Adrenal gland (tissue), 19 donors: ENCODE measurements at places on chromosomes 1 and 21. TPM values are rescaled to one million over a fixed set of nuclear protein-coding genes. Genes with fewer than 3 reads are reported as not detected.

The GPR25 gene
- not detected for total RNA-seq

DNA sequence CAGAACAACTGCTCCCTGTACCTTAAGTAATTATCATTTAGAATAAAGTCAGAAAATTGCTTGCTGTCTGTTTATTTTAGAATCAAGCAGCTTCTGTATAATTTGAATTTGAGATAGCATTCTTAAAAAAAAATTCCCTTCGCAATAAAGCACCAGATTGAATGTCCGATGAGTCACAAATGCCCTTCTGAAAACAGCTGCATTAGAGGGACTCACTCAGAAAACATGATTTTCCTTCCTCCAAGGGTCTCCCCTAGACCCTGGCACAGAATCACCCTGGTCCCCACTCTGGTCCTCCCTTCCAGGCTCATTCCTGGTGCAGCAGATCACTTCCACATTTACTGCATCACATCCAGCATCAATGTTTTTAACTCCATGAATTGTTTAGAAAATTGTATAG is 471.1 kb upstream of the VAMP3 start:
- H3K27me3 ChIP-seq = no peaks in the 10 kb centered on the region
- H3K4me1 ChIP-seq = peaks cover 4% of the 10 kb centered on the region
- H3K4me3 ChIP-seq = peak overlapping the region; percentile 2
- H3K27ac ChIP-seq = peak overlapping the region; percentile 71

DNA sequence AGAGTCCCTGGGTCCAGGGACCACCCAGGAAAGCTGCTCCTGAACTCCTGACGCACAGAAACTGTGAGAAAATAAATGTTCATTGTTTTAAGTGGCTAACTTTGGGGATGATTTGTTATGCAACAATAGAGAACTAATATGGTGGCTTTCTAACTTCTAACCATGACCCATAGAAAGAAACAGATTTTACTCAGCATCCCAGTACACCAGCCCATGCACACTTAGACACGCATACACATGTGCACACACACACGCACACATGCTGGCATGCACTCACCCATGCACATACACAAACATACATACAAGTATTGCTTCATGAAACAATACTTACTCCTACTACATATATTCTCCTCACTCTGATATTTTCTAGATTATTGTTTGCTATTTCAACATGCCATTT is 57.1 kb downstream of the NID1 start:
- H3K36me3 ChIP-seq = no peaks in the 10 kb centered on the region
- DNase-seq = no peak
- H3K4me1 ChIP-seq = peaks cover under 1% of the 10 kb centered on the region

GRCh38 chr1:244224487-244225430 is 173.7 kb downstream of the ZBTB18 start:
- peak; percentile 76 for DNase-seq
- H3K27me3 ChIP-seq = no peaks in the 10 kb centered on the region
- H3K4me1 ChIP-seq = no peaks in the 10 kb centered on the region
- H3K4me3 ChIP-seq = no peak overlapping the region
- no peaks in the 10 kb centered on the region for H3K36me3 ChIP-seq

- H3K4me3 ChIP-seq = no peak overlapping the region
- H3K27me3 ChIP-seq = peaks cover 4% of the 10 kb centered on the region
- no peaks in the 10 kb centered on the region for H3K4me1 ChIP-seq
- H3K27ac ChIP-seq = no peak overlapping the region
- no peak for DNase-seq
These were observed 14.6 kb upstream of the GUCA2B start for GRCh38 chr1:42138586-42138985.

DNA sequence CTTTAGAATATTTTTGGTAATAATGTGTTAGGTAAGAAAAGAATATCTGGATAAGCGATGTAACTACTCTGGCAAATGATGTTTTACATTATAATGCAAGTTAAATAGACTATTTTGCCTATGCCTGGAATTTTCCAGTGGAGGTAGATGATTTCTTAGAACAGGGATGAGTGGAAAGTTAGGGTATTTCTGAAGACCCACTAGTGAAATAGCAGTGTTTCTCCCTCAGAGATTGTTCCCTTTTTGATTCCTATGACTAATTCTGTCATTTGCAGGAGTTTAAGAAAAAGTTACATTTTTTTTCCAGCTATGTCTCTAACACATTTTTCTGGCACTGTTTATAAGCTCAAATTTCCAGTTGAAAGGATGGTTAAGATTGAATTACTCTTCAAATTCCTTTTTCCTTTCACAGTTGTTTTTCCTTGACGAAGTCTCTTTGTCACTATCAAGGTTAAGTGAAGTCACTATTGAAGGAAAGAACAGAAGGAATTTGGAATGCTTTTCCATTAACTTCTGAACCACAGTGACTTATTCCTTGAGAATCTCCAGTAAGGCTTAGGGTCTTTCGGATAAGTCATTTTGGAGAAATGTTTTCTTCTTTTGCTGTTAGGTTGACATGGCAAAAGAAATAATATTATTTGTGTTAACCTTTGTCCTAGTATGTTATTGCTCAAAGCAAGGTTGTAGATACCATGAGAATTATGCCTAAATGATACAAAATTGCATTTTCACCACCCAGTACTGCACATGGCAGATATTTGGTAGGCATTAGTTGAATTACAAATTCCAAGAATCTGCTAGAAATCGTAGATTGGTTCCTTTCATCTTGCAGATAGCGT is 42.9 kb upstream of the ZNF326 start:
- no peak for DNase-seq
- H3K4me1 ChIP-seq = no peaks in the 10 kb centered on the region
- no peak overlapping the region for H3K4me3 ChIP-seq
- no peak overlapping the region for H3K27ac ChIP-seq
- H3K36me3 ChIP-seq = no peaks in the 10 kb centered on the region
- no peaks in the 10 kb centered on the region for H3K27me3 ChIP-seq

The GBP5 gene
- total RNA-seq = 7.3 TPM

DNA sequence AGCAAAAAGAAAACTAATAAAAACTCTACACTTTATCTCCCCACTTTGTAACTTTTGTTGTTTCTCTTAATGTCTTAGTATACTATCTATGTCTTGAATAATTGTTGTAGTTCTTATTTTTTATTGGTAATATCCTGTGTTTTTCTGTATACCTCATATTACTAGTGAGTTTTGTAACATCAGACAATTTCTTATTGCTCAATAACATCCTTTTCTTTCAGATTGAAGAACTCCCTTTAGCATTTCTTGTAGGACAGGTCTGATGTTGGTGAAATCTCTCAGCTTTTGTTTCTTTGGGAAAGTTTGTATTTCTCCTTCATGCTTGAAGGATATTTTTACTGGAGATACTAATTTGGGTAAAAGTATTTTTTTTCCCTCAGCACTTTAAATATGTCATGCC is 79.8 kb upstream of the LRRC8B start:
- H3K4me1 ChIP-seq = no peaks in the 10 kb centered on the region
- no peak overlapping the region for H3K4me3 ChIP-seq
- no peak overlapping the region for H3K27ac ChIP-seq
- no peak for DNase-seq

The LCE3D gene
- not detected for total RNA-seq

The GNG5 gene
- 48.4 TPM for total RNA-seq

GRCh38 chr1:228957535-228957934 is 222.3 kb downstream of the RHOU start:
- no peaks in the 10 kb centered on the region for H3K4me1 ChIP-seq
- no peak overlapping the region for H3K4me3 ChIP-seq
- H3K27ac ChIP-seq = no peak overlapping the region
- no peak for DNase-seq

The MYBPH gene
- total RNA-seq = not detected

The AMY1B gene
- total RNA-seq = not detected

GRCh38 chr1:219049501-219049900 is 124.2 kb upstream of the LYPLAL1 start:
- H3K27me3 ChIP-seq = no peaks in the 10 kb centered on the region
- no peaks in the 10 kb centered on the region for H3K36me3 ChIP-seq
- no peak overlapping the region for H3K4me3 ChIP-seq
- DNase-seq = no peak
- H3K27ac ChIP-seq = no peak overlapping the region

DNA sequence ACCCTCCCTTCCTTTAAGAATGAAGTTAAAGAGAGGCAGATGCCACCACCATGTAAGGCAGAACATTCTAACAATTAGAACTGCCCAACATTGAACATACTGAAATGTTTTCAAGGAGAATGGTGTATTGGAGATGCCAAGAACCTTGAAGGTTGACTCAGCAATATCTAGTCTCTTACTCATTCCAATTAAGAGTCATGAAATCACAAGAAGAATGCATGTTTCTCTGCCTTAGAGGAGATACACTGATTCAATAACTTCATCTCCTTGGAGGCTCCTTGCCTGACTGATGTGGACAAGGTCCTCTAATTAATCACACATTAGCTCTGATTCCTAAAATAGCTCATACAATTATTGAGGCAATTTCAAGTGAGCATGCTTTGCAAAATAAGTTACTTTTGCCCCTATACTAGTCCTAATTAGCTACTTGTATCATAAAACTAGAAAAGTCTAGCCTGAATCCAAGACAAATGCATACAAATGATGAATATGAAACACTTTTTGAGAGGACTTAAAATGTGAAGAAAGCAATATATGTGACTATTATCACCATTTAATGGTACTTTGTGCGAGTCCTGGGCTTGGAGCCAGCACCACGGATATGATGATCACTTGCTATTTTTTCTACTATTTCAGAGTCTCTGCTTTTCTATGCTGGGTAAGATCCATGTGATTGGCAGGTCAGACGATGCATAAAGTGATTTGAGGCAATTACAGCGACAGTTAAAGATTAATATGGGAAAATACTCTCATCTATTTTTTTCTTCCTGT is 114.5 kb downstream of the DSCAM start:
- H3K4me3 ChIP-seq = no peak overlapping the region
- H3K27ac ChIP-seq = no peak overlapping the region
- H3K27me3 ChIP-seq = no peaks in the 10 kb centered on the region
- H3K4me1 ChIP-seq = no peaks in the 10 kb centered on the region

The OR10J1 gene
- total RNA-seq = not detected

GRCh38 chr21:26019236-26019635 is 151.3 kb downstream of the APP start:
- H3K36me3 ChIP-seq = peaks cover 18% of the 10 kb centered on the region
- no peak overlapping the region for H3K27ac ChIP-seq
- no peaks in the 10 kb centered on the region for H3K27me3 ChIP-seq

DNA sequence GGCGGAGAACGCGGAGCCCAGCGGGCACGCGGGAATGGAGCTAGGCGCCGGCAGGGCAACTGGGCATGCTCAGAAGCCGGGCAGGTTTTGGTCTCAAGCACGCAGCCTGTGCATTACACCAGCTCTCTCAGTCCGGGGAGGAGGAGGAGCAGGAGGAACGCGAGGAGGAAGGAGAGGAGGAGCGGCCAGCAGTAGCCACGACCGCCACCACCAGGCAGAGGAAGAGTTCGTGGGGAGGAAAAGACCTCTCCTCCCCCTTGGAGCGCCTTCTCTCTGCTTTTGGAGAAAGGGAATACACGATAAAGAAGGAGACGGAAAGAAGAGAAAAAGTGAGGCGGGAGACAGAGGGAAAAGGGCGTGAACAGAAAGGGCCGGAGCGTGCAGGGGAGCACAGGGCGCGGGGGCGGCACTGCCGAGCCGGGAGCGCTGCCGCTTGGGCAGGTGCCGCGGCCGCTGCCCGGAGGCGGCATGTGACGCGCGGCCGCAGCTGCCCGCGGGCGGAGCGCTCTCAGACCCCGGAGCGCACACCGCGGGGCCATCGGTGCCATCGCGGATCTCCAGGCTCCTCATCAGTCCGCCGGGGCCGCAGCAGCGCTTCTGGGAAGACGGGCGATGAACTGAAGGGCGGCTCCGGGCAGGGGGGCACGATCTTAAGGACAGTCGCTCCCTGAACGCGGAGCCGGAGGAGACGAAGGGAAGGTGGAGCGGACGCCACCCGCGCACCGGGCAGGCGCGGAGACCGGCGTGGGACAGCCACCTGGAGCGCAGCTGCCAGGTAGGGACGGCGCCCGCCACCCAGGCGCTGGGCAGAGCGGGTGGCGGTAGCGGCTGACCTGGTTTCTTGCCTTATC is at the start of gene CHRM3:
TSS of gene CHRM3 (plus strand) at position 116 of the 851 bp plus-strand sequence. CDS start 520,884 bp downstream, outside the sequence.
- DNase-seq = peak; percentile 19
- H3K27me3 ChIP-seq = peaks cover 33% of the 10 kb centered on the region
- no peak within 1 kb of the TSS for H3K27ac ChIP-seq
- no peaks in the 10 kb centered on the region for H3K4me1 ChIP-seq

DNA sequence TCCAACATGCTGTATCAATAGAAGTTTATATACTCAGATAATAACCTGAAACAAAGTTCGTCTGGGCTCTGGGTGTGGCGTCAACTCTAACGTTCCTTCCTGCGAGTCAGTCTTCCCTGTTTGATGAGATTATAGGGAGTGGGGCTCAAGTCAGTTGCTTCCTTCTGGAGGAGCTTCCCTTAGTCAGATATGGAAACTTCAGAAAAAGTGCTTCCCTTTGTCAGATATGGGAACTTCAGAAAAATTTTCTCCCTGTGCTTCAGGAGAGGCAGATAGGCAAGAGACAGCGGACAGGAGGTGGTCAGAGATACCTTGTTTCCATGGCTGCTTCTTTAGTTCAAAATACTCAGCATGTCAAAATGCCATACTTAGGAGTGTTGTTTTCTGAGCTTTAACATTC is 51.1 kb upstream of the PRDX6 start:
- no peak overlapping the region for H3K27ac ChIP-seq
- DNase-seq = no peak
- no peaks in the 10 kb centered on the region for H3K36me3 ChIP-seq

The PM20D1 gene
- 0.22 TPM for total RNA-seq

The EFNA3 gene
- total RNA-seq = 2.7 TPM
